ENCODE measurements at places on chromosomes 6 and 20.

DNA sequence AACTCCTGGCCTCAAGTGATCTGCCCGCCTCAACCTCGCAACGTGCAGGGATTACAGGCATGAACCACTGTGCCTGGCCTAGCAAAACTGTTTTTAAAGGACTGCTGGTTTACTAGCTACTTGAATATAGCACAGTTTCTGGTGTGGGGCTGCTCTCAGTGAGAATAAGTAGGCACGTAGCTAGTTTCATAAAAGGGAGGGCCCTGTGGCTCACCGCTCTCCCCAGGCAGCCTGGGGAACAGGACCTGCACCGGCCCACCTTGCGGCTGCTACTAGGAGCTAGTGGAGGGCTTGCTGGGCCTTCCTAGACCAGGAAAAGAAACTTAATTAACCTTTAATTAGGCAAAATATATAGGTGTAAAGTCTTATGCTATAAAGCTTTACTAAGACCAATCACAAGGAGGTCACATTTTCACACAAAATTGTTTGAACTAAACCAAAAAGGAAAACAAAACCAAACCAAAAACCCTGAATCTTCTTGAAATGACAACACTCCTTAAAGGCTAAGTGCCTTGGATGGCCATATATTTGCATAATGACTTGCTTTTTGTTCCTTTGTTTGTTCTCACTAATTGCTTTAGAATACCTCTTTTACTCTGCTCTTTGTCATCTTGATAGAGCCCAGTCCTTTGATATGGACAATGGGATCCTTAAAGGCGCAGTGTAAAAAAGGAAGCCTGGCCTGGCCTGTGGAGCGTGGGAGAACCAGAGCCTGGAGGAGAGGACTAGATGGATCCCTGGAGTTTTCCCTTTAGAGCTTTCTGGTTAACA, 69.5 kb upstream of the SAMD5 start:
- DNase-seq, result no peak

DNA sequence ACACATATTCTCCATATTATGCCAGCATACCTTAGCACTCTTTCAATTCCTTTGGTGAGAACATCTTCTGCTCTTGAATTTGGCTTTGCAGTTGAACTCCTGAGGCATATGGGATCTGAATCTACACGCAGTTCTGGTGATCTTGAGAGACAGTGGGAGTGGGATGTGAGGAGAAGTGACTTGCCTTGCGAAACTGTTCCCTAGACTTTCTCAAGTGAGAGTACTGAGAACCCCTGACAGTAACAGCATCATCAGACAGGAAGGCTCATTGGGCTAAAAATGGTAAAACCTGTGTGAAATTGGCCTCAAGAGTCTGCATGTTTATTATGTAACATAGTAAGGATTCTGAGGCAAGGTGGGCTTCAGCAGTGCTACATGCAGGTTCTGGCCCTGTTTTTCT, 49.1 kb upstream of the CEP85L start:
- no peak for DNase-seq

DNA sequence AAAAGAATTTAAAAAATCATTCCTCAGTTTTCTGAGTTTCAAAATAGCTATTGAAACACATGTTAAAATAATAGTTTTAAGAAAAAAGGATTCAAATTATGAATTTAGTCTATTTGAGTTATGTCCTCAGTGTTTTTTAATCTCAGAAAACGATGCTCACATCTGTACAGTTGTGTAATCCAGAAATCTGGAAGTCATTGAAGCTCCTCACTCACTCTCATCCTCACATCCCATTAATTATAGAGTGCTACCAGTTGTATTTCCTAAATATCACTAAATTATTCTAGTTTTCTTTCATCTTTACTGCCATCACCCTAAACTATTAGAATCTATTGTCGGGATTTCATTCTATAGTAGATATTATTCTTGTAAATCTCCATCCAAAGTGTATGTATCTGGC, 234.7 kb upstream of the RIMS1 start:
- DNase-seq, result no peak

DNA sequence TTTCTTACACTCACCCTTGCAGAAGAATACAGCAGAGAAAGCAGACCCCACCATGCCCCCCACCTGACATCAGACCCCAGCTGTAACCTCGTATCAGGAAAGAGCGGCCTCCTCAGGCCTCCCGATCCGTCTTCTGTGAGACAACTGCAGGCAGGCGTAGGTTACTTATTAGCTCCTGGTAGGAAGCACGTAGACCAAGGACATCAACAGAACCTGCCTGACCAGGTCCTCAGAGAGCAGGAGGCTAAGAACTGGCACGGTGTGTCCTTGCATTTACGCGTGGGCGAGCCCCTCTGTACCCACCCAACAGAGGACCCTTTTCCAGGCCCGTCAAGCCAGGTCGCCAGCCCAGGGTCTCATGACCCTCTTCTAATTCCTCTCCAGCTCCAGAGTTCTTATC, 51.0 kb downstream of the ABHD12 start:
- peak; percentile 56 for DNase-seq

GRCh38 chr6:73679009-73679408, 17.0 kb upstream of the CD109 start:
- no peak for DNase-seq

DNA sequence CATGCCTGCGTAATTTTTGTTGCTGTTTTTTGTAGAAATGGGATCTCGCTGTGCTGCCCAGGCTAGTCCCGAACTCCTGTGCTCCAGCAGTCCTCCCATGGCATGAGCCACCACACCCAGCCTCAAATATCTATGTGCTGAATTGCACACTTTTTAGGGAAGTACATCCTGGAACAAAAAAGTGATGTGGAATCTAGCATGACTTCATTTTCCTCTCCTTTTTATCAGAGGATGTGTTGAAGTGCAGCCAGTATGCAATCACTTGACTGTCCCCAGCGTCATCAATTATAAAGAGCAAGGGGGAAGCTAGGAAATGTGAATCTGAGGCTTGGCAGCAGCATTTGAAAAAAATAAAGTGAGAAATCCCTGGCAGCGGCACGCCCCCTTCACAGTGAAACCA, 6.4 kb upstream of the EXOC2 start:
- no peak for DNase-seq

- no peak for DNase-seq
Measured at GRCh38 chr6:84731401-84731800, 33.0 kb downstream of the TBX18 start.

Measured in NCI-H510A (cell line).